ENCODE measurements at places on chromosomes 7 and 10. TPM values are rescaled to one million over a fixed set of nuclear protein-coding genes. Genes with fewer than 3 reads are reported as not detected.

PDAP1 gene
- total RNA-seq, result 10.4 TPM

HPSE2 gene
- total RNA-seq, result under 0.01 TPM

ARMC3 gene
- total RNA-seq, result not detected

NME8 gene
- not detected for total RNA-seq

WNT2 gene
- total RNA-seq, result 3.1 TPM

PIP gene
- total RNA-seq, result not detected

CPXM2 gene
- 0.52 TPM for total RNA-seq

GPR22 gene
- under 0.01 TPM for total RNA-seq

SRRM3 gene
- not detected for total RNA-seq

KLLN gene
- under 0.01 TPM for total RNA-seq
